ENCODE measurements at places on chromosomes 6 and 20.

DNA sequence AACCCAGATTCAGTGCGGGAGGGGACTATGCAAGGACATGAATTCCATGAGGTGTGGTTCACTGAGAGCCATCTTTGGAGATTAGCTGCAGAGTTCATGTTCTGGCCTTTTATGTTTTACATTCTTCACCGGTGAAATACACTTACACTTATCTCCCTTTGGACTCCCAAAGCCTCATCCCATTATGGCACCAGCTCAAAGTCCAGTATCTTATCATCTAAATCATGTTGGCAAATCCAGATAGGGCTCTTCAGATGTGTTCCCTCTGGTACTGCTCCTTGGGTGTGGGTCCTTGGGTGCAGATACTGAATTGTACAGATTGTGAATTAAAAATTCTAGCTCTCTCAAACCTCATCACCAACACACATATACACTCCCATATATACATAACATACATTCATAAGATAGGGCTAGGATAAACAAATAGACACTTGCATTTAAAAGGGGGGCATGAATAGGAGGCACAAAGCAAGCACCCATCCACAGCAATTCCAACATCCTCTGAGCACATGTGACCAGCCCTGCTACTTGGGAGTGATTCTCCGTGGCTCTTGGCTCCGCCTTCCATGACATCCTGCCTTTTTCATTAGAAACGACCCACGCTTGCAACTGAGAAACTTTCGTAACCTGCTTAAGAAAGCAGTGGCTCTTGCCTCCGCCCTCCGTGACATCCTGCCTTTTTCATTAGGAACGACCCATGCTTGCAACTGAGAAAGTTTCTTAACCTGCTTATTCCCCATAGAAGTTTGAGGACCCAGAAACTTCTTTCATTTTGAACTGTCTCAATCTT is 53.6 kb upstream of the LRRC1 start:
- no peak for DNase-seq

GRCh38 chr6:2999618-3000557 is at the start of gene NQO2:
Gene NQO2 (plus strand): TSS chr6:2999894. CDS start chr6:3006553, 6,659 bp downstream.
- peak; percentile 83 for DNase-seq

- DNase-seq, result no peak
These were observed 17.3 kb upstream of the MATN4 start for GRCh38 chr20:45325371-45325770.

DNA sequence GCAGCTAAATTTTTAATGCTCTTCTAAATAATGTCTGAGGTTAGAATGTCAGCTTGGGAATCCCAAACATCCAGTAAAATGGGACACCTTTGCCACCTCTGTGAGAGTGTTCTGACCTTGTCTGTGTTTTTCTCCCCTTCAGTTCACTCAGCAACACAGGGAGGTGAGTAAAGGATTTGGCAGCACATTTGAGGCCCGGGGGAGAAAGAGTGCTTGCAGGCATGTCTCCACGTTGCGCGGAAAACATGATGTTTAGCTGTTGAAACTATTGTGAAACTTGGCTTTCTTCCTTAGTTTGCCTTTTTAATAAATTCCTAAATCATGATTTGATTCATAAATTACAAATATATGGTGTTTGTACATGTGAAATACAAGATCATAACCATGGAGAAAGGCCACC is 707.8 kb upstream of the FLRT3 start:
- DNase-seq, result no peak

- no peak for DNase-seq
These were observed 11.7 kb downstream of the ARFGEF2 start for GRCh38 chr20:48933017-48933766.

- DNase-seq, result no peak
These were observed 8.9 kb upstream of the TAAR5 start for GRCh38 chr6:132598473-132598872.

- no peak for DNase-seq
These were observed 15.9 kb upstream of the ITPR3 start for GRCh38 chr6:33604941-33605854.

GRCh38 chr6:111662072-111662793 is 56.6 kb upstream of the TRAF3IP2 start:
- DNase-seq, result no peak

DNA sequence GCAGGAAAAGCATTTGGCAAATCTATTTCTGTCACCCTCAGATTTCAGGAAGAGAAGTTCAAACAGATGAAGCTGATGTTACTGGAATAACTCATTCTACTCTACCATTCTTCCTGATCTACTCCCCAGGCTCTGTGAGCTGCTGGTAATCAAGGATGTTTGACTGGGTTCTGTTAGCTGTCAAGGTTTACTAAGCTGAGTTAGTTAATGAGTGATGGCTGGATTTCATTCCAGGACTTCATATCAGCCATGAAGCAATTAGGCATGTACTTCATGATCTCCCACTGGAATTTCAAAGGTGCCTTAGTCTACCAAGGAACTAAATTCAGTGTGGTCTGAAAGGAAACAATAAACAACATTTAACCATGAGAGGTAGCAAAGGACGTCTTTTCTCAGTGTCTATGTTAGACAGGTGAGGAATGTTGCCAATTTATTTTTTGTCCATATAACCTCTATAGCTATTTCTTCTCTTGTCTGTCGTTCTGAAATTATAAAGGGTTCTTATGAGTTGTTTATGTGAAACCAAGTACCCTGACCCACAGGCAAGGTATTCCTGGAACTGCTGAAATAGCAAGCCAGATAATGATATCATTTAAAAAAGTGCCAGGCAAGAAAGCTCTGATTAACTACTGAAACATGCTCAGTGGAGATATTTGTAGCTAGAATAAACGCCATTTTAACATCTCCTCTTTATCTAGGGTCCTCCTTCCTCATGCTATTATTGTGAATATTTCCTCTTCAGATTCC is 112.9 kb downstream of the BACH2 start:
- DNase-seq, result no peak

- DNase-seq, result no peak
These were observed 349.8 kb downstream of the DHX35 start for GRCh38 chr20:39311851-39312506.

DNA sequence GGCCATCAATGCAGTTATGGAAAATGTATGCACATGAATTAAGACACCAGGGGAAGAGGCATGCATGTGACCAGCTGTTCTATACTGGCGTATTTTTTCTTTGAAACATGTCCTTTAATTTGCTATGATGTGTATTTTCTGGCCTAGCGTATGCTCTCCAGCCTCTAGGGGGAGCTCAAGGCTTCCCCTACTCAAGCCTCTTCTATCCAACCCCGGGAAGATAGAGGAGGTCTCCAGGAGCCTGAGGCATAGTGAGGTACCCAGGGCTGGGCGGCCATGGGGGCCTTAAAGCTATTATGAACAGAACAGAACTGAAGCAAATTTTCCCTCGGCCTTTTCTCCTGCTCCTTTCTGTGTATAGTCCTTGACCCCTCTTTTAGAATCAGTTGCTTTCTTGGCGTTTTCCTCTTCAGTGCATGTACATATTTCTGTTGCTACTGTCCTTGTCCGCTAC is 528.9 kb downstream of the MAFB start:
- no peak for DNase-seq

GRCh38 chr6:17536586-17536985 is 63.5 kb upstream of the FAM8A1 start:
- DNase-seq, result no peak

DNA sequence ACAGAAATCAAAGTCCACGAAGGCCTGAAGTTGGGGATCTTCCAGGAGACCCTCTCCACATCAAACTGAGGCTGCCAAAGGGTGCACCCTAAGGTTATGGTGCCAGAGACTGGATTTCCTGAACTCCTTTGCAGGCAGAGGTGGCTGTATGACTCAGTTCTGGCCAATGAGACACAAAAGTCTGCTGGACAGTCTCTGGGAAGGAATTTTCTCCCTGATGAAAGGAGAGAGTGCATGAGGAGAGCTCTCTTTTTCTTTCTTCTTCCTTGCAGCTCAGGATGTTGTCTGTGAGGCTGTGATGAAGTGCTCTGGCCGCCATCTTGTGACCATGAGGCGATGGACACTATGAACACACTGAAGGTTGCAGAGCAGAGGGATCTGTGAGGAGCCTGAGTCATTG is 85.2 kb downstream of the MDGA1 start:
- no peak for DNase-seq

GRCh38 chr20:24598996-24599395 is 129.6 kb downstream of the SYNDIG1 start:
- DNase-seq, result no peak

DNA sequence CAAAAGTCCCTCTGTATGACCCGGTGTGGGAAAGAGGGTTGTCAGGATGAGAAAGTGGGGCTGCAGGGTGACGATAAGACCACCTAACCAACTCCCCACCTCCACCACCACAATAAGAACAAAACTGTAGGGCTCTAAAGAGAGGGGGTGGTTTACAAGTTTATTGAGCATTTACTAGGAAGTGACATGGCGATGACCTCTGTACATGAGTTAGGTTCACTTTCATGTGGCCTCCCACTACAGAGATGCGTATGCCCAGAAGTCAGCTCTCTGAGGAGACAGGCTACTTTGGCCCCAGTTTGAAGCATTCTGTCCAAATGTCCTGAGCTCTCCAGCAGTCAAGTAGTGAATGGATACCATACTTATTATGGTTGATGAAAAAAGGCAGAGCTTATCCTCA is 28.7 kb upstream of the PI16 start:
- DNase-seq, result no peak

DNA sequence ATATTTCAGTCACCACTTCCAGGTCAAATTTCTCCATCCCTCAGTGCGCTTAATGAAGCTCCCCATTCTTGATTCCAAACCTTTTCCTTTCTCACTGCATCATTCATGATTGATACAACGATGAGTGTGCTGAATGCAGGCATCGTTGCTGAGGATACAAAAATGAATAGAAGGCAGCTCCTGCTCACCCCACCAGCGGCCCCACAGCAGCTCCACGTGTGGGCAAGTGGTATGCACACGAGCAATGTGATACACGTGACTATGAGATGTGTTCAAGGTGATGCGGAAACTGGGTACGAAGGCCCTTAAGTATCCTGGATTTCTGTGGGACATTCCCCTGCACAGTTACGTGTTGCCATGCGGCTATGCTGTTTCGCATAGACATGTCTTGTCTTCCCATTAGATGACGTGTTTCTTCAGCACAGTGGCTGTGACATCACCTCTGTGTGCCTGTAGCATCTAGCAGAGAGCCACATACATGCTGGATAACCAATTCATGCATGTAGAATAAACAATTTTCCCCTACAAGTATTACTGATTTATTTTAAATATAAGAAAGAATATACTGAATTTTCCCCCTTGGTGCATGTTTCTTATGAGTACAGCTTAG is 260.5 kb upstream of the AGPAT4 start:
- no peak for DNase-seq

DNA sequence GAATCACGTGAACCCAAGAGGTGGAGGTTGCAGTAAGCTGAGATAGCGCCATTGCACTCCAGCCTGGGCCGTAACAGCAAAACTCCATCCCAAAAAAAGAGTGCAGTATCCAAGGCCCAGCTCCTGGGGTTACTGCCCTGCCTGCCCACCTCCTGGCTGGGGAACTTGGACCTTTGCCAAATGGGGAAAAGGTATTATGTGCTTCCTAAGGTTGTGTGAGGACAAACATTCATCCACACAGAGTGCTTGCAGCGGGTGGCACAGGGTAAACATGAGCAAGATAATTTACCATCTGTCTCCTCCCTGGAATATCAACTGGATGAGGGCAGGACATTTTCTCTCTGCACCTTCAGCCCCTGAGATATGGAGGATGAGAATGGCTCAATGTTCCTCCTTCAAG is 94.9 kb upstream of the POPDC3 start:
- DNase-seq, result no peak

- no peak for DNase-seq
These were observed 34.1 kb downstream of the SERPINB1 start for GRCh38 chr6:2807342-2808090.

DNA sequence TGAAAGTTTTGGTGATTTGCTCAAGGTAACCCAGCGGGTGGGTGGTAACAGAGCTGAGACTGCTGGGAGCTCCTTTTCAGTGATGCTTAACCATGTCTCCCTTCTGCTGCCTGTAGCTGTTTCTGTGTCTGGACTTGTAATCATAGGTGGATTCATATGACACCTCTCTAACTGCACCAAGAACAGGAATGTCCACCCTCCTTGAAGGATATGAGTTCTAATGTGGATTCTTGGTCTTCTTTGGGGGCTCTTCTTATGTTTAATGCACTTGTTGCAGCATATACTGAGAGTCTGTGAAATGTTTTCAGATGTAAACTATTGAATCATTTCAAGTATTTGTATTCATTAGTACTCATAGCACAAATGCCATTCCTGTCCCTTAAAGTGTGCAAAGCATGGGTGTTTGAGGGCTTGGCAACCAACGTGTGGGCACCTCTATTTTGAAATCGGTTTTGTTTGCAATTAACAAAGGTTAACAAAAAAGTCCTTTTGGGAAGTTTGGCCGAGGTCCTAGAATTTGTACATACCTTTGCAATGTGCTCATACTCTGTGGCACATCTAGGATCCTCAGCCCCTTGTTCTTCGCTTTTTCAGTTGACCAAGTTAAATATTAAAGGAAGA is 138.0 kb downstream of the SOX4 start:
- no peak for DNase-seq

GRCh38 chr6:22451962-22452361 is 117.4 kb upstream of the HDGFL1 start:
- DNase-seq, result no peak

DNA sequence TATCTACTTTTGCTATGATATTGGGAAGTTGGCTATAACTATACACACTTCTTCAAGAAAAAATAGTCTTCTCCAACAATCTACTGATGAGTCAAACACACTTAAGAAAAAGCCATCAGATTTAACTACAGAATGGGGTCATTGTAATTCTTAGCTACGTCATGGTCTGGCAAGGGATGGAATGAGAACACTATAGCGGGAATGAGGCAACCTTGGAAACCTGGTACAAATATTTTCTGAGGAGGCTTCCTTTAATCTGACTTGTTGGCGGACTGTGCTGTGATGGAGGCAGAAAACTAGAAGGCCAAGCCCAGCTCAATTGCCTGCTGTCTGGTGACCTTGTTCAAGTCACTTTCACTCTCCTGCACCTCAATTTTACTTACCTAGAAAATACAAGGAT is 586.8 kb upstream of the JAG1 start:
- no peak for DNase-seq

GRCh38 chr6:75217193-75217592 is 11.3 kb upstream of the COL12A1 start:
- no peak for DNase-seq

DNA sequence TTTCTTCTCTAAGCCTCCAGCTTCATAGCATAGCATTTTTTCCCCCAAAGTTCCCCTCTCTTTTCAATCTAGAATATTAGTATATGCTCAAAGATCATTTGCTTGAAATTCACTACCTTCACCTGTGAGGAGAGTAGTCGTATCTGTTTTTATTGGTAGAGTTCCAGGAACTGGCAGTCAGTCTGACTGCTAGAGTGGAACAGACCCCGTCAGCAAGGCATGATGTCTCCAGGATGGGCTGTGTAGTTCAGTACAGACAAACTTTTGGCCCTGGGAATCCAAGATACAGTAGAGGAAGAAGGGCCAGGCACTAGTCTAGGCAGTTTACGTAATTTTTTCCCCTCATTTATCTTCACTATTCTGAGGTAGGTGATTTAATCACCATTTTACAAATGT is 29.1 kb downstream of the RALY start:
- DNase-seq, result no peak

GRCh38 chr6:137520520-137520919 is 26.3 kb upstream of the OLIG3 start:
- DNase-seq, result no peak

- no peak for DNase-seq
These were observed 3.5 kb downstream of the FOXO3 start for GRCh38 chr6:108564178-108564577.

Measured in activated gamma-delta T cell treated with anti-CD3 and anti-CD28 coated beads, Interleukin-2, amount 50 U/mL, for 16 hours (primary cell).